Fibroblast of skin of left quadriceps (primary cell): ENCODE measurements at places on chromosomes 6 and 20.

DNA sequence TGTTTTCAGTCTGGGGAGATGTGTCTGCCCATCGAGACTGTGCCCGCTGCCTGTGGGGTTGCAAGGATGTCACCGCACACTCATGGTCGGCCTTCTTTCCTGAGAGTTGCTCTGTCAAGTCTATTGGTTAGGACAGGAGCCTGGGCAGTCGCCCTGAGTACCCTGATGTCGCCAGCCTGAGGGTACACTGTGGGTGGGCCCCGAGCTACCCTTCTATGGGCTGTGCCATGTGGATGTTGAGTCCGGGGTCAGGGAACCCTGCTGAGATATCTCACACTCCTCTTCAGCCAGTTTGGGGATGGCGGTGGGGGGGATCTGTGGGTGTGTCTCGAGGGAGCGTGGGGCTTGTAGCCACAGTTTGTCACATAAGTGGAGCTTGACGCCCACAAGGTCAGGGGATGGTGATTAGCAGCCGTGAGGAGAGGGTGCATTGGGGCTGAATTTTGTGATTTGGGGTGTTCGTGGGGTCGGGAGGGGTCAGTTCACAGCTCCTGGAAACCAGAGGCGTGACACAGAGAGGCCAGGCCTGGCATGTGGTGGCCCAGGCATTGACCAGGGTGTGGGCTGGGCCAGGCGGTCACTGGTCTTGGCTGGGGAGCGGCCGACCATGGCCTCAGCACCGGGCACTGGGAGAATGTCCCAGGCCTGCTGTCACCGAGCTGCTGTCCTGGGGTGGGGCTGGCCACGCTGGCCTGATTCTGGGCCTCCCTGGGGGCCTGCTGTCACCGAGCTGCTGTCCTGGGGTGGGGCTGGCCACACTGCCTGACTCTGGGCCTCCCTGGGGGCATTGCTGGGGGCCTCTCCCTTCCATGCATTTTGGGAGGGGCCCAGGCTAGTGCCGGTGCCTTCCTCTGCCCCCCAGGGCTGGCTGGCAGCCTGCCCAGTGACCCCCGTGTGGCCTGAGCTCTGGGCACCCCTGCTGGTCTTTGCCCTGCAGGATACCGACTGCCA, 1.6 kb upstream of the NPBWR2 start:
- no peak for DNase-seq

DNA sequence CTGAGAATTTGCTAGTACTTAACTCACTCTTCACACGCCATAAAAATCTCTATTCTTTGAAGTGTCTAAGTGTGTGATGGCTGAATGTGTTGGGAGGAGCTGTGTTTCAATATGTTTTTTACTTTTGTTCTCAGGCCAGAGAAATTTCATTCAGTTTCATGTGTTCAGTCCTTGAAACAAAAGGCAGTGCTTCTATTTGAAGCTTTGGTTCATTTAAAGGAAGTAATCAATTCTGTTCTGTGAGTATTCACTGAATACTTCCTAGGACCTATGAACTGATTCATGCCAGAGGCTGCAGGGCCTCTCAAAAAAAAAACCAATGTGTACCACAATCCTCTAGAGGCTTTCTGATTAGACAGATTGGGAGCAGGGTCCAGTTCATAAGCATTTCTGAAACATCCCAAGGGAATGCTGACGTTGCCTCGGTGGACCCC, 12.4 kb upstream of the F13A1 start:
- no peak for DNase-seq

DNA sequence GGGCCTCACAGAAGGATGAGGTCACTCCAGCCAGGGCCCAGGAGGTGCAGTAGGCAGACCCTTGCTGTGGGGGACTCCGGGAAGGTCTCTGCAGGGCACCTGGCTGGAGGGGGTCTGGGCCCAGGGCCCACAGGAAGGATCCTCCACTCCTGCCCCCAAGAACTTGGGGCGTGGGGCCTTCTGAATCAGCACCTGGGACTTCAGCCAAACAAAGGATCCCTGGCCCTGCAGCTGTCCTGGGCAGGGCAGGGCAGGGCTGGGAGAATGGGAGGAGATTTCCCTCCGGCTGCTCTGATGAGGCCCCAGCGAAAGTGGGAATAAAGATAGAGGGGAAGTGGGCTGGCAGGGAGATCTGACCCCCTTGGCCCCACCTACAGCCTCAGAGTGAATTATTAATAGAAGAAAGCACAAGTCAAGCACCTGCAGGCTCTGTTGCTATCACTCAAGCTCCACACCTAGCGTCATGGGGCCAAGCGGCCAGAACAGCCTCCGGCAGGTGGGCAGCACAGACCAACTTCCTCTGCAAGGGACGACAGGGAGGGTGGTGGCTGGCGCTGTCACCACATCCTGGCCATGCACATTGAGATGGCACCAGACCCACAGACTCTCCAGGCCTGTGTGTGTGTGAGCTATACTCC, 61.6 kb upstream of the MRPS10 start:
- DNase-seq = no peak

DNA sequence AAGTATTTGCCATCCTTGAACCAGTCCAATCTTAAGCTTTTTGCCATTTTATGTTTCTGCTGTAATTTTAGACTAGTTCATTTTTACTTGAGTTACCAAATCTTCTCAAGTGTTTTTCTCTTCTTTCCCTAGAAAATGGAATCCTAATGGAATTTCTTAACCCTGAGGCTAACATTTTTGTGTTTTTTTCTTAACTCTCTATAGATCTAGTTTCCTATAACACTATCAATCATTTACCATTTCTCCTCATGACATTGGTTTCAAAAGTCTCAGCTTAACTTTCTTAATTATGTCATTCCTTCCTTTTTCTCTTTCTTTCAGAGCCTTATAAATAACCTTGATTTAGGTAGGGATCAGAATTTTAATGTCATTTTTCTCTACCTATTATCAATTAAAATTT, 54.8 kb downstream of the SENP6 start:
- DNase-seq = no peak

DNA sequence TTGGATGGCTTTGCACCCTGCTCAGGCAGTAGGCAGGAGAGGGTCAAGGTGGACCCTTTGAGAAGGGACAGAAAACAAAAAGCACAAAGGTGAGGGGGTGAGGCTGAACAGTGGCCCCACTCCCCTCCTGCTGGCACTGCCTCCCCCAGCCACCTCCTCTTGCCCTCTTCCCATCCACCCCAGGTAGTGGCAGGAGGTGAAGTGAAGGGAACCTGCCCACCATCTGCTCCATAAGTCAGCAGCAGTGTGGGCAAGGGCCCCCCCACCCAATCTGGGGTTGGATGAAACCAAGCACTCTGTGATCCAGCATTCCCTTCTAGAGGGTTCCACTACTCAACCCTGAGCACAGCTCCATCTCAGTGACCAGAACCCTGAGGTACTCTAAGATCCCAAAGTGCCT, 26.1 kb upstream of the SLC22A7 start:
- no peak for DNase-seq

DNA sequence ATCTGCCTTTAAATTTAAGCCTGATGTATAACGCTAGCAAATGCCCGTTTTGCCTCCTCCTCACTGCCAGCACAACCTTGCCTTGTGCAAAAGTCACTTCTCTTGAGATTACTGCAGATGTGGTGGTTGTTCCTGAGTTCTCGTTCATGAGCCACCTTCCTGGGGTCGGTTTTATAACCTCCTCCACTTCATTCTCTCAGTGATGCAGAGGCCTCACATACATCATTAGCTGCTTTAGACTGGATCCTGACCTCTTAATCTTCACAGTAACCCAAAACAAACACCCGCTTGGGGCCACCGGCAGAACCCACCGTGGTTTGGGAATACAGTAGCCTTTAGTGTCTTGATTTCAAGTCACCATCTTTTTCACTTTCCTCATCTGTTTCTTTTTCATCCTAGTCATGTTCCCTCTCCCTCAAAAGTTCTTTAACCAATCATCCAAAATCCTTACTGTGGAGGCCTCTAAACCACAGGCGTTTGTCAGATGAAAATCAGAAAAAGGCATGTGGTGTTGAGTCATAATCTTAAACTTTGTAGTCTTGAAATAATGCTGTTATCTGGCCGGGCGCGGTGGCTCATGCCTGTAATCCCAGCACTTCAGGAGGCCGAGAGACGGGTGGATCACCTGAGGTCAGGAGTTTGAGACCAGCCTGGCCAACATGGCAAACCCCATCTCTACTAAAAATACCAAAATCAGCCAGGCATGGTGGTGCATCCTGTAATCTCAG, 430.3 kb upstream of the SOX4 start:
- peak; percentile 65 for DNase-seq
